ENCODE measurements at places on chromosomes 12 and 14. TPM values are rescaled to one million over a fixed set of nuclear protein-coding genes. Genes with fewer than 3 reads are reported as not detected.

The KLHDC1 gene
- 0.72 TPM for total RNA-seq

The PROX2 gene
- 0.33 TPM for total RNA-seq

DNA sequence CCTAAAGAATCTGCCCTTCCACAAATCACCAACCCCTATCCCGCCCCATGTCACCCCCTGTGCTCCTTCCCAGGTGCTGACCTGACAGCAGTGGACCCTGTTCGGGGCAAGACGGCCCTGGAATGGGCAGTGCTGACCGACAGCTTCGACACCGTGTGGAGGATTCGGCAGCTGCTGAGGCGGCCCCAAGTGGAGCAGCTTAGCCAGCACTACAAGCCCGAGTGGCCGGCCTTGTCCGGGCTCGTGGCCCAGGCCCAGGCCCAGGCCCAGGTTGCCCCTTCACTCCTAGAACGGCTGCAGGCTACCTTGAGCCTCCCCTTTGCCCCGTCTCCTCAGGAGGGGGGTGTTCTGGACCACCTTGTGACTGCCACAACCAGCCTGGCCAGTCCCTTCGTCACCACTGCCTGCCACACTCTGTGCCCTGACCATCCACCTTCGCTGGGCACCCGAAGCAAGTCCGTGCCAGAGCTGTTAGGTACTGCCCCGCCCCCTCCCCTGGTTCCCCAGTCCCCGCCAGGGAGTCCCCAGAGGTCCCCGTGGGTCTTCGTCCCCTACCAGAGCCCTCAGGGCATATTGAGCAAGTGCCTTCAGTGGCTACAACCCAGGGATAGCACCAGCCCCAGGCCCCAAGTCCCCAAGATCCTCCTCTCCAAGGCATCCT lies 2.7 kb downstream of the ANKRD33 start:
- H3K27ac ChIP-seq = no peak overlapping the region
- H3K36me3 ChIP-seq = no peaks in the 10 kb centered on the region
- no peak for DNase-seq

The TC2N gene
- total RNA-seq = 1.4 TPM

The GYS2 gene
- total RNA-seq = not detected

DNA sequence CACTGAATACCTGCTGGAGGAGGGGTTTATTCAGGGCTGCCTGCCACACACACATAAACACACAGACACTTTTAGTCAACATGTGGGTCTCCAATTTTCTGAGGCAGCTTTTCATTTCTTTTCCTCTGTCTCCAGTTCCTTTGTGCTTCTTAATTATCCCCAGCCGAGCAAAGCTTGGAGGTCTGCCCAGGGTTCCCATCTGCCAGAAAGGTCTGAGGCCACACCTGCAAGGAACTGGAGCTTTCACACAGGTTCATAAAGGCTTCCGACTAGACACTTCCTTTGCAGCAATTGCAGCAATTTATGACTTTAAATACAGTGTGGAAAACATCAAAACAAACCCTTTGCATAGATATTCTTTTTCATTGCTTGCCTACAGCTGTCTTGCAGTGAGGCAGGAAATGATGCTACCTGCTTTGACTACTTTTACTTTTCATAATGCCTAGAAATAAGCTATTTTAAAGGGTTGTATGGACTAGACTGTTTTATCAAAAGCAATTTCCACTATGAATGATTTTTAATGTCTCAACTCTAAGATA lies 1318.9 kb downstream of the AACS start:
- no peak for DNase-seq
- no peaks in the 10 kb centered on the region for H3K4me1 ChIP-seq
- H3K27me3 ChIP-seq = no peaks in the 10 kb centered on the region
- no peak overlapping the region for H3K27ac ChIP-seq
- H3K36me3 ChIP-seq = no peaks in the 10 kb centered on the region

Data from GM12878 (cell line).